ENCODE measurements at places on chromosomes 1 and 21.

DNA sequence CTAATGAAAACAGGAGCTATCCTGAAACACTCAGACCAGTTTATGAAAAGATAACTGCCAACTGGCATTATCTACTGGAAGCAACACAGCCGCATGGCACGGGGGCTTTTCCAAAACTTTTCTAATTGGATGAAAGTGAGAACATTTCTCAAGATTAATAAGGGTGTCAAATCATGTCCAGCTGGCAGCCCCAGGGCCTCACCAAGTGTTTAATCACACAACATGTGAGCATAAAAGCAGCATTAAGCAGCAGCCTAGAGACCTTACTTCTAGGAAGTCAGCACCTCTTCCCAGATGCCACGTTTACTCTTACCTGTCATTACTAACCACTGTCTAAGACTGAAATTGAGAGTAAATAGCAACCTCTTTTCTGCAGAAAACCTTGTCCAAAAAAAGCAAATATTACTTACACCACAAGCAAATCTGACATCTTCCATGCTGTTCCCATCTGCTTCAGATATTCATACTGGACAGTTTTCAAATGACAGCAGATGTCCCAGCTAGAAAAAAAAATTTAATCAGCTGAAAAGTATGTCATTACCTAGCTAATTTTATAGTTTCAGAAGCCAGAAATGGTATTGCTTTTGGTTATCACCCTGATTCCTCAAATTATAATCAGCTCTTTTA lies 341.5 kb upstream of the ZP4 start:
- no peaks in the 10 kb centered on the region for H3K4me1 ChIP-seq
- no peaks in the 10 kb centered on the region for H3K27me3 ChIP-seq
- H3K36me3 ChIP-seq, result no peaks in the 10 kb centered on the region

DNA sequence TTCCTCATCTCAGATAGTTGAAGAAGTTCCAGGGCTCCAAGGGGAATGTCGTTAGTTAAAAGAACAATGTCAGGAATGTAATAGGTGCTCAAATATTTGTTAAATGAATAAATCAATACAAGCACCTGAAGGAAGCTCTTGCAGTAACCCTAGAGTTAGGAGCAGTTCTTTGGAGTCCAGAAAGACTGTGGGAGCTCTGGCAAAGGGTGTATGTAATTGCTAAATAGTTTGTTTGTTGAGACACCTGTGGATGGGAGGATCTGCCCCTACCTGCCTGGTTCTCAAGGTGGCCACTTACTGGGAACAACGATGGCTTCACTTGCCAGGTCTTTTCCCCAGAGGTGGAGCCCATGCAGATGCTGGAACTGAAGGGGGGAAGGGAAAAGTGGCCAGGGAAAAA lies 27.5 kb upstream of the JUN start:
- no peak for DNase-seq
- H3K4me1 ChIP-seq, result no peaks in the 10 kb centered on the region
- H3K27me3 ChIP-seq, result no peaks in the 10 kb centered on the region

- no peaks in the 10 kb centered on the region for H3K4me1 ChIP-seq
- H3K36me3 ChIP-seq, result no peaks in the 10 kb centered on the region
Measured at GRCh38 chr1:93734999-93735398, 53.4 kb upstream of the BCAR3 start.

GRCh38 chr21:31913182-31913608 lies 40.4 kb downstream of the HUNK start:
- DNase-seq, result peak; percentile 58
- peaks cover 19% of the 10 kb centered on the region for H3K4me1 ChIP-seq
- no peak overlapping the region for H3K27ac ChIP-seq
- H3K27me3 ChIP-seq, result no peaks in the 10 kb centered on the region
- H3K36me3 ChIP-seq, result no peaks in the 10 kb centered on the region
- H3K4me3 ChIP-seq, result no peak overlapping the region

DNA sequence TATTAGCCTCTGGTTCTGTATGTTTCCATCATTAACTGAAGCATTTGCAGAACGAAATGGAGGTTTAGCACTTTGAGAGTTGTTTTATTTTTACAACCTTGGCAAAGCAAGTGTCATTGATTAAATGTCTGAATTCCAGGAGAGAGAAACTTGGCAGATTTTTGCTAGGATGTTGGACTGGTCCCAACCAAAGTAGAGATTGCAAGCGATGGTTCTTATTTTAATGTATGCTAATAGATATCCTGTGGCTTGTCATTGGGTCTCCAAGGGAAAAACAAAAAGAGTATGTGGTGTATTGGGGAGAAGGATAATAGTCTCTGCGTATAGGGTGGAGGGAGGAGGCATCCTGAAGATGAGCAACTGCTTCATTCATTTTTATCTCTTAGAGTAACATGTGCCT lies 457.2 kb upstream of the RUNX1 start:
- H3K27me3 ChIP-seq, result no peaks in the 10 kb centered on the region
- no peak overlapping the region for H3K27ac ChIP-seq
- DNase-seq, result no peak
- no peaks in the 10 kb centered on the region for H3K4me1 ChIP-seq
- no peak overlapping the region for H3K4me3 ChIP-seq

Data from endodermal cell (in vitro differentiated cells).